ENCODE measurements at places on chromosomes 2 and 18.

DNA sequence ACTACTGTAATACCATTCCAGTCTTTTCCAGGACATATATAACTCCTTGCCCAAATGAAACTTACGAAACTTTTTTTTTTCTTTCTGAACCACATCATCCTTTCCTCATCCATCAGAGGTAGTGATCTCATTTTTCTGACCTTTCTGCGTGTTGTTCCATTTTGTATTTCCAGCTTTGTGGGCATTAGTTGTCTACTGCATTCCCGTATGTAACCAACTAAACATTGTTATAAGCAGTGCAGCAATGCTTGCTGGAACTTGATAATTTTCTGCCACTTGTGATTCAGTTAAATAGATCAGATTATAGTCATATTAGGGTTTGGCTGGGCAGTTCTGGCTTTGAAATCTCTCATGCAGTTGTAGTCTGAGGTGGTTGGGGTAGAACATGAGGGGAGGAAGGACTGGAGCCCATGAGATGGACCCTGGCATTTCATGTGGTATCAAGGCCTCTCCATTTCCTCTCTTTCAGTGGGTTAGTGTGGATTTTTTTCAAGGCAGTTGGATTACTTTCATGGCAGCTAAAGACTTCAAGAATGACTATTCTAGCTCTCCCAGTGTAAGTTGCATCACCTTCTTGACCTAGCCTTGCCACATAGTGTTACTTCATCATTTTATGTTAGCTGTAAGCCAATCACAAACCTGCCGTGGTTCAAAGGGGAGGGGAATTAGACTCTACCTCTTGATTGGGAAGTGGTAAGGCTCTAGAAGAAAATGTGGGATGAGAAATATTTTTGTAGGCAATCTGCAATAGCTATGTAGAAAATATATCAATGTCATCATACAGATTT is 80.5 kb downstream of the EHBP1 start:
- no peak for DNase-seq

- no peak for DNase-seq
Measured at GRCh38 chr2:107215401-107216350, 329.7 kb upstream of the ST6GAL2 start.

DNA sequence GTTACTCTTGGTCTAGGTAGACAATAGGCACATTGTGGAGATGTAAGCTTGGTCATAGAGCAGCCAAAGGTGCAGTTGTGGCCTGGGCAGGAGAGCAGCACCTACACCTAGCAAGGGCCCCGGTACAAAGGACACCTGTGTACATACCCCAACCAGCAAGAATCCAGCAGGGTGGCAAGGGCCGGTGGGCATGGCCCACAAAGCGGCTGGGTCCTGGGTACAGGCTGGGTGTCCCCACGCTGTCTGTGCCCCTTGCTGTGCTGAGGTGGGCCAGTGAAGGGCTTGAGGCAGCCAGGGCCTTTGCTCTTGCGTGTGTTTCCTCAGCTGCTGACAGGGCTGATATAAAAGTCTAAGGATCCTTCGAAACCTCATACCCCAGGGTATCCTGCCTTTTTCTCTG is 501.8 kb downstream of the EIPR1 start:
- no peak for DNase-seq

DNA sequence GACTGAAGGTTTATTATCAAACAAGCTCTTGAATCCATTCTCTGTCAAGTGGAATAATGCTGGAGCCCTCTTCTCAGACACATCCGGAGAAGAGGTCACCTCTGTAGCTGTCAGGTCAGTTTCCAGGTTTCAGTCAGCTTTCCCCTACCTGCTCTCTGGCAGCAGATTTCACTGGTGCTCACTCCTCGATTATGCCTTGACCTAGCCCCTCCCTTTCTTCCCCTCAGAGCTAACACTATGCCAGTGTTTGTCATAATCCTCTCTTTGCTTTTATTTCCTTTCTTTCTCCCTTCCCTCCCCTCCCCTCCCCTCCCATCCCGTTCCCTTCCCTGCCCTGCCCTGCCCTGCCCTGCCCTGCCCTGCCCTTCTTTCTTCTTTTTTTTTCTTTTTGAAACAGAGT is 22.5 kb upstream of the PLEKHM3 start:
- no peak for DNase-seq

- DNase-seq = peak; percentile 68
Measured at GRCh38 chr2:73268830-73269685, 15.2 kb downstream of the FBXO41 start.

- DNase-seq = no peak
Measured at GRCh38 chr18:54330768-54331548, 26.7 kb downstream of the STARD6 start.

- no peak for DNase-seq
Measured at GRCh38 chr2:233764264-233764663, 4.2 kb downstream of the UGT1A1 start.

DNA sequence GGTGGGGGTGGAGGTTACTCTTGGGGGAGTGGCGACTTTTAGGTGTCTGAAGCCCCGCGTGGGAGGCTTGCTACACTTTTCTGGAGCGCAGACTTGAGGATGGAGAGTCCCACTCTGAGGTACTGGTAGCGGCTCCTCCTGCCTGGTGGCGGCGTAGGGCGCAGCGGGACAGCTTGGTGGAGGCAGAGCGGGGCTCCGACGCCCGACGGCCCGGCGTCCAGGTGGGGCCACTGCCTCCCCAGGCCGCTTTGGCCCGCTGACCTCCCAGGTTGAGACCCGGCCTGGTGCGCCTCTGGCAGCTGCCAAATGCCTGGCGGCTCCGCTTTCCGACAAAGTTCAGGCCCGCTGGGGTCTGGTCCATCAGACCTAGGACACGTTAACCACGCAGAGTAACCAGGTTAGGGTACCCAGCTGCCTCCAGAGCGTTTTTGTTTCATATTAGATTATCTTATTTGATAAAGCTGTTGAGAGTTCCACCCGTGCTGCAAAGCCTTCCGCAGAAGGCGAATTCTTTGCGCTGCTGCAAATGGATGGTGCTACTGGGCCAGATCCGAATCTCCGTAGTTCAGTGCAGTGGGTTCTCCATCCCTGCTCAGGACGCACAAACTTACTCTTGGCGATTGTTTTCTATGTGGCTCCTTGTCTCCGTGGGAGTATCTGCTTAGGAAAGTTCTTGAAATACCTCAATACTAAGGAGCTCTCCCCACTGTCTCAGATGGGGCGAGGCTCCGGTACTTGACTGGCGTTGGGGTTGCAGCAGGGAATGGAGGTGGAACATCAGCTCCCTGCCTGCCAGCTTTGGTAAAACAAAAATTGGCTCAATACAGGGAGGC is 405.9 kb downstream of the XIRP2 start:
- no peak for DNase-seq

DNA sequence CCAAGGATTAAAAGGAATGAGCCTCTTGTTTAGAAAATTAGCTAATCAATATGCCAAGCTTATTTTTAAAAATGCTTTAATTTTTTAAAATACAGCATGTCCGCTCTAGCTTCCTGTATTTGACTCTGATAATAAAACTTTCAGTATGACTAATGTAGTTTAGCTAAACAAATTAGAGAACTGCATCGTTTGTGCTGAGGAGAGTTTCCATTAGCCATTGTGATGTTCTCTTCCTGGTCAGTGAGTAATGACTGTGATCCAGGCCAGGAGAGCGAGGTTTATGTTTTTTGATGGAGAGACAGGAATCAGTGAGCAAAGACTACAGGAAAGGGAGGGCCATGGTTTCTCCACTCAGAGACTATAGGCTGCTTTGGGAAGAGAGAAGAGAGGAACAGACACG is 237.2 kb upstream of the ETAA1 start:
- no peak for DNase-seq

DNA sequence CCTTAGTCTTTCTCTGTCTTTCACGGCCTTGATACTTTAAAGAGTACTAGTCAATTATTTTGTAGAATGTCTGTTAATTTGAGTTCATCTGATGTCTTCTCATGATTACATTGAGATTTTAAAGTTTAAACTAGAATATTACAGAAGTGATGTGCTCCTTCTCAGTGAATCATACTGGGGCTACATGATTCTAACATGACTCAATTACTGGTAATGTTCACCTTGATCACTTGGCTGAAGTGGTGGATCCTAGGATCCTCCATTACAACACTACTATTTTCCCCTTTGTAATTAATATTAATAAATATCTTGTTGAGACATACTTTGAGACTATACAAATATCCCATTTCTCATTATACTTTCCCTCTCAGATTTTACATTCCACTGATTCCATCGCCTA is 148.5 kb downstream of the CAMKMT start:
- no peak for DNase-seq

- no peak for DNase-seq
Measured at GRCh38 chr18:13425357-13426091, 207.0 kb downstream of the LDLRAD4 start.

DNA sequence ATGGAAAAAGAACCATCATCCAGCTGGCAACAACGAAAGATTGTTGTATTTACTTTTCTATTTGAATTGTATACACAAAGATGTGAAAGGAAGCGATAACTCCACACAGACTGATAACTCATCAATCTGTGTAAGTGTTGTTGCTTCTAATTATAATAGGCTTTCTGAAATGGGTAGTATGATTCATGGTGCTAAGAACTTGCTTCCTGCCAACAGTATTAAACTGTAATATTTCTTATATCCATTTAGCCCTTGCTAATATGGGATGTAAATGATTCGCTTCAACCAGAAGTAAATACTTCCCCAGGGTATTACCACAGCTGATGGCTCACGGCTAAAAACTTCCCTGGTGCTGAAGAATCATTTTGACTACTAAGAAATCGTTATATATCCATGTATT is 70.2 kb downstream of the TMEM163 start:
- no peak for DNase-seq

DNA sequence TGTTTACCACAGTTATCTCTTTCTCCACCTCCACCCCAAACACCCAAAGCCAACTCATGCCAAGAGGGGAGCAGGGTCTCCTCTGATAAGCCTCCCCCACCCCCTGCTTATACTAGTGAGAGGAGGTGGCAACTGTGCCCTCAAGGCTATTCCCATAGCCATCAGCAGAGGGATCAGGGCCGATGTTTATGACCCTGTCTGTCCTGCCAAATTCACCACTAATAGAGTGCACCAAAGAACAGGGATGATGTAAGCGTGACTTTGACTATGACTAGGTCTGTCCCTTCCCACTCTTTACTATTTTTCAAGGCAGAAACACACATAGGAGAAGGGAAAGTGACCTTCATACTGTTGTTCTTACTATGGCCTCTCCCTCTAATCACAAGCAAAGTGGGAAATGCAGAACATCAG is 74.6 kb downstream of the CLHC1 start:
- no peak for DNase-seq

DNA sequence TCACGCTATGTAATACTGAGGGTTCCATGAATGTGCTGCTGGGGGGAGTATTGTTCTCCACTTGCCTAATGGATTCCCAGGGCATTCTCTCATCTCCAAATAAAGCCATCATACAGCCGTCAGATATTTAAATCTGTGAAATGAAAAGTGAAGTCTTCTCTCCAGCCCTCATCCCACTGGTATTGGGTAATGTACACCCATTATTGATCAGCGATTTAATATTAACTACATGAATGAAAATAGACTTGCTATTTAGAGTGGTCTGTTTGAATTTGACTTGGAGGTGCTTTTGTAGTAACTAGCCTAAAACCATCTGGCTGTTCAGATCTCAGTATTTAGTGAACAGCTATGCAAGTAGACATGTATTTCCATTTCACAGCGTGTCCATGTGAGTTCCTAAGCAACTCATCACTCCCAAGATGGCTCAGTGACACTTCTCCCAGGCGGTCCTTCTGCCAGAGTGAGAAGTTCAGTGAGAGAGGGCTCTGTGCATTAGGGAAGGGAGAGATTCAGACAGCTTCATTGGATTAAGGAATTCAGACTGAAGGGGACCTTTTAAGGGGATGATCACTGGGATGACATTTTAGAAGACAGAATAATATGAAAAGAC is 140.7 kb downstream of the WDSUB1 start:
- DNase-seq = no peak

- no peak for DNase-seq
Measured at GRCh38 chr2:108396845-108397244, 19.1 kb downstream of the SULT1C4 start.

- DNase-seq = no peak
Measured at GRCh38 chr2:59077981-59078531, 836.9 kb upstream of the FANCL start.

DNA sequence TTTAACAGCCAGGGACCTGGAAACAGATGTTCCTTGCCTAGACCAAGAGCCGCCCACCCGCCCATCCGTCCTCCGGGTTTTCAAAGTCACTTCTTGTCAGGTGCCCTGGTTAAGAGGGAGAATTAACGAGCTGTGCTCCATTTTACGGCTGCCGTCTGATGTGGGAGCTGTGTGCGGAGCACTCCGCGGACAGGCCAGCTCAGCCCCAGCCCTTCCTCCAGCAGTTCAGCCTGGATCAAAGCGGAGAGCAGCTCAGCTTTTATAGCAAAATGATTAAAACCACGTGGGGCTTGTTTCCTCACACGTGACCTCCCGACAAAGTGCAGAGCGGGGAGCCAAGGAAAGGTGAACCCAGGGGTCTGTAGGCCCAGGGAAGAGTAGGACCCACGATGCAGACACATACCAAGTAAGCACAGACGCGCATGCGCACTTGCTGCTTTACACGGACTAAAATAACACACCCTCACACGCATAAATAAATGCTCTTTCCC is 46.1 kb upstream of the PKDCC start:
- no peak for DNase-seq

DNA sequence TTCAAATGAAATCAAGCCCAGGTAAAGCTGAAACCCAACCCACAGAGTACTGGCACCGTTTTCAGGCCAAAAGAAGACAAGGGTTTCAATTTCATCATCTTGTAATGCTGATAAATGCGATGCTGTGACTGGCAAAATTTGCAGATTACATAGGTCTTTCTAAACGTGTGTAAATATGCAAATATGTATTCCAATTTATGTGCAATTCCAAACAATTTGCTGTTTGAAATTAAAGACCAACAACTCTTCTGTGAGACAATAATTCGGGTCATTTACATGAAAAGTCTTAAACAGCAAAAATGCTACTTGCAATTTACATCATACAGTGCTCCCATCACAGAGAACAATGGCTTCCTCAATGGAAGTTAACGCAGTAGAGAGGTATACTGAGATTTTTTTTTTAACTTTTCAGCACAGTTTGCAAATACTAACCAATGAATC is 2.8 kb upstream of the ZNF532 start:
- DNase-seq = no peak

DNA sequence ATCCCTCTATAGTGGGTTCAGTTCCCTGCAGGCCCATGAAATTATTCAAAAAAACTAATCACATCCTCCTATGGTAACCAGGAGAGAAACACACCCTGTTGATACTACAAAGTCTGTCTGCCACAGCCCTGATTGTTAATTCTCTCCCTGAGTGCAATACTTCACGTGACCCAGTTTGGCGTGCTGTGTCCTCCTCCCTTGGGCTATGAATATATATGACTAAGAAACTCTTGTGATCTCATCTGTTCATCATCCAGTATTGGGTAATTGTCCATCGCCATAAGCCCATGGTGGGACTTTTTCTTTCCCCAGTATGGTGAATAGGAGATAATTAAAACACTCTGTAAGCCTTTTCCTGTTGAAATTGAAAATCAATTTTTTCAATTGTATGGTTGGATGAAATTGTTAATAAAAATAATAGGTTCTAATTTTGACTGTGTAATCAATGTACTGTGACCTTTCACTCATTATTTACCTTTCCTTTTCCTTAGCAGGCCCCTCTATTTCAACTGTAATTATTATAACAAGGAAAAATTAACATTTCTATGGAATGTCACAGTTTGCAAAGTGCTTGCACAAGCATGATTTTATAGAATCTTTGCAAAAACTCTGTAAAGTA is 1822.6 kb downstream of the SUCLG1 start:
- no peak for DNase-seq

- DNase-seq = no peak
Measured at GRCh38 chr2:151159109-151159662, 102.5 kb downstream of the RBM43 start.
